ENCODE measurements at places on chromosomes 1 and 21. TPM values are rescaled to one million over a fixed set of nuclear protein-coding genes. Genes with fewer than 3 reads are reported as not detected.

Gene RXRG
- total RNA-seq: not detected

Gene FAM72A
- 2.4 TPM for total RNA-seq

Gene MTX1
- 17.3 TPM for total RNA-seq

DNA sequence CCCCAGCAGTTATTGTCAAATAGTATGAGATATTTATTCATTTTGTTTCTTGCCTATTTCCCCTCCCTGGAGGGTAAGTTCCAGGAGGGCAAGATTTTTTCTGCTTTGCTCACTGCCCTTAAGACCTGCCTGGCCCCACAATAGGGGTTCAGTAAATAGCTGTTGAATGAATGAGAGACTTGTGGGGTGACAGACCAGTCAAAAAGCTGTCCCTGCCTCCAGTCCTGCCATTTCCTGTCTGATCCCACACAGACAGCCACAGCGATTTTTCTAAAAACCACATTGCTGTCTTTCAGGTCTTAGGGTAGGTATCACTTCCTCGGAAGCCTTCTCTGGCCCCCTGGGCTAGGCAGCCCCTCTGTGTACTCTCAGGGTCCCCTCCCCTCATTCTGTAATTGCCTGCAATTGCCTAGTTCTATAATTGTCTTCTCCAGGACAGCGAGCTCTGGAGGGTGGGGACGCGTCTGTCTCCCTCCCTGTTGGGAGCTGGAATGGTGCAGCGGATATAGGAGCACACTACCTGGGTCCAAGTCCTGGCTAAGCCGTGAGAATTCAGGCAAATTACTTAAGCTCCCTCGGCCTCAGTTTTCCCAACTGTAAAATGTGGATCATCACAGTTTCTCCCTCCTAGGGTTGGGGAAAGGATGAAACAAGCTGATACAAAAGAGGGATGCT, 1.8 kb upstream of the EXTL1 start:
- DNase-seq: no peak

DNA sequence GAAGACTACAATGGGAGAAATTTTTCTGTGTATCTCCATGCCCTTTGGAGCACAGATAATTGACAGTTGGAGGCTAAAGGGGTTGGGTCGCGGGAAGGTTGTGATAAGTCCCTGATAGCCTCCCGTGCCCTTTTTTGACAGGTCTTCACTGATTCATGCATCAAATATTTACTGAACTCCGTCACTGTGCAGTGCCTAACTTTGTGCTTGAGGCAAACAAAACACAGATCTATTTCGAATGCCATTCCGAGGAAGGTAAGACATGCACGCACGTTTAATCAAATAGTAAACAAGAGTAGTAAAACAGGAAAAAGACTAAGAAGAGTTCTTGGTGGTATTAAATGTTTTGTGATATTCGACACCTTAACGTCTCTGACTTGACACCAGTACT, 494 bp upstream of the PIP5K1A start:
- DNase-seq: no peak

GRCh38 chr1:221753828-221754188, 11.9 kb upstream of the DUSP10 start:
- no peak for DNase-seq

Measured in umbilical cord (tissue), 2 donors.